Activated naive CD4-positive, alpha-beta T cell (primary cell): ENCODE measurements at places on chromosomes 7 and 10.

GRCh38 chr7:71972534-71972933, 439.6 kb downstream of the CALN1 start:
- no peak for DNase-seq

DNA sequence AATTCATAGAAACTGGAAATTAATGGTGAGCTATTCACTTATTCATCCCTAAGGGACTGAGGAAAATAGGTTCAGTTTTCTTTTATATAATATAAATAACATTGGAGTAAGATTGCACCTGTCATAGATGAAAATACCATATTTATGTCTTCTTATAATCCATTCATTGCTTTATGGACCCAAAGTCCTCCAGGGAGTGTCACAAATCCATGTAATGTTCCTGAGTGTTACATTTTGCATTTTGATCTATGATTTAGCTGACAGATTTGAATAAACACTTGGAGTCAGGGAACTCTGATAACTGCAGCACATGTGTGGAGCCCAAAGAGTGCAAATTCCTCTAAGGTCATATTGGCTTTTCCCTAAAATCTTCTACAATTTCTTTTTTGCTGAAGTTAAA, 484.3 kb downstream of the MDFIC start:
- DNase-seq = no peak

DNA sequence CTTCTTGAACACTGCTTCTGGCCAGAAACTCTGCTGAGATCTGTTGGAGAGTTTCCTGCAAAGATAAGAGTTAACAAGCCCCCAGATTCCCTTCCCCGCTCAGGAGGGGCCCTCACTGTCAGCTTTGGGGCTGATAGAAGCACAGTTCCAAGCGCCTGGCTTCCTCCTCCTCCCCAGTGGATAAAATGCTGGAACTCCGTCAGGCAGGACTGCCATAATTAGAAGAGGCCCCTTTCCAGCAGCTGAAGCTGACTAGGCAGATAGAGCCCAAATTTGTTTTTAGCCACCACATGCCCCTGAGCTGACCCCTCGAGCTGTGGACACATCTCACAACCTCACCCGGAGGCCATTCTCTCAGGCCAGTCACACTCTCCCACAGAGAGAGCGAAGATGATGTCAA, 89.4 kb downstream of the TBXAS1 start:
- DNase-seq = no peak

GRCh38 chr7:40200791-40201190, 66.0 kb downstream of the SUGCT start:
- DNase-seq = no peak

DNA sequence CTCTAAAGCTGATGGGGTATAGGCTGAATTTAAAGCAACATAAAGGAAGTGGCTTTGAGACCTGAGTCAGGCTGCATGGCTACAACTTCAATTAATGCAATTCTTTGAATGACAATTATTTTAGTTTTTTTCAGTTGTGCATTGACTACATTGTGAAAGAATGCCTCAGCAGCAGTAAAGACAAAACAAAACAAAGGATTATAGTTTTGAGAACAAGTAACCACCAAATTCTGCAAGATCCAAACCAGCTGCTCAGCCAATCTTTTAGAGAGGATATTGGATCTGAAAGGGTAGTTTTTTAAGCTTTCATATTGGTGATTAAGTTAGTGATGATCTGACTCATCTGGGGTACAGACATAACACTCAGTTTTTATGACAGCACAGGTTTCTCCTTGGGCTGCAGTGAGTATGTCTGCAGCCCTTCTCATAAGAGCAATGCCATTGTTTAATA, 40.6 kb upstream of the ABCA13 start:
- DNase-seq = no peak

DNA sequence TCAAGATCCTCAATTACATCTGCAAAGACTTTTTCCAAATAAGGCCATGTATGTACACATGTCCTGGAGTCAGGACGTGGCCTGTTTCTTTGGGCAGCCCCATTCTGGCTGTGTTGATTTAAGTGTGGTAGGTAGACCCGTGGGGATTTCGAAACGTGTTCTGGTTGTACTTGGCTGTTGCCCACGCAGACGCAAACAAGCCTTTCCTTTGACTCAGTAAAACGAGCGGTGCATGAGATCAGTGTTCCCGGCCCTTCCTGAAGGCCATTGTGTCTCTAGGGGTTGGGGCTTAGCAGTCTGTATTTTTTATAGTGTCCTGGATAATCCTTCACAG, 64.8 kb upstream of the DNAJB6 start:
- DNase-seq = no peak

- peak; percentile 32 for DNase-seq
Measured at GRCh38 chr7:2104107-2104710, 128.5 kb downstream of the MAD1L1 start.

- DNase-seq = no peak
Measured at GRCh38 chr7:151686826-151687225, 167.1 kb upstream of the RHEB start.

- no peak for DNase-seq
Measured at GRCh38 chr7:109351493-109351892, 781.8 kb downstream of the DNAJB9 start.

GRCh38 chr10:26215396-26215934, 1.1 kb upstream of the GAD2 start:
- DNase-seq = no peak

GRCh38 chr7:98795741-98796493, 73.9 kb downstream of the TMEM130 start:
- DNase-seq = no peak

- DNase-seq = no peak
Measured at GRCh38 chr7:117284692-117285091, 38.2 kb downstream of the WNT2 start.

GRCh38 chr10:102738692-102739121, 5.0 kb upstream of the WBP1L start:
- no peak for DNase-seq

GRCh38 chr7:141522657-141523342, 28.4 kb upstream of the AGK start:
- no peak for DNase-seq

GRCh38 chr10:113554214-113554613, 1.4 kb downstream of the HABP2 start:
- DNase-seq = no peak

DNA sequence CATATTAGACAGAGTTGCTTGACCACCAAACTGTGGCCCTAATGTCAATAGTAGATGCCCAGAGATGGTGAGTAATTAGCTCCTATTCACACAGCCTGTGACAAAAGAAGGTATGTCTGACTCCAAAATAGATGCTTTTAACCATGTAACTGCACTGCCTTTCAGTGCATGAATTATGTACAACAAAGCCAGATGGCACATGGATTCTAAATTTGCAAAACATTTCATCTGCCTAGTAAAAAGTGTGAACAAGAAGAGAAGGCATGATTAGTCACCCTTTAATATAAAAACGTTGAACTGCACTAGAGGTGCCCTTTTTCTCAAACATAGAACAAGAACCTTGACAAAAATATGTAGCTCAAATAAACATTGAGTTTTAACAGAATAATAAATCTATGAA, 35.5 kb upstream of the PTPRZ1 start:
- no peak for DNase-seq

DNA sequence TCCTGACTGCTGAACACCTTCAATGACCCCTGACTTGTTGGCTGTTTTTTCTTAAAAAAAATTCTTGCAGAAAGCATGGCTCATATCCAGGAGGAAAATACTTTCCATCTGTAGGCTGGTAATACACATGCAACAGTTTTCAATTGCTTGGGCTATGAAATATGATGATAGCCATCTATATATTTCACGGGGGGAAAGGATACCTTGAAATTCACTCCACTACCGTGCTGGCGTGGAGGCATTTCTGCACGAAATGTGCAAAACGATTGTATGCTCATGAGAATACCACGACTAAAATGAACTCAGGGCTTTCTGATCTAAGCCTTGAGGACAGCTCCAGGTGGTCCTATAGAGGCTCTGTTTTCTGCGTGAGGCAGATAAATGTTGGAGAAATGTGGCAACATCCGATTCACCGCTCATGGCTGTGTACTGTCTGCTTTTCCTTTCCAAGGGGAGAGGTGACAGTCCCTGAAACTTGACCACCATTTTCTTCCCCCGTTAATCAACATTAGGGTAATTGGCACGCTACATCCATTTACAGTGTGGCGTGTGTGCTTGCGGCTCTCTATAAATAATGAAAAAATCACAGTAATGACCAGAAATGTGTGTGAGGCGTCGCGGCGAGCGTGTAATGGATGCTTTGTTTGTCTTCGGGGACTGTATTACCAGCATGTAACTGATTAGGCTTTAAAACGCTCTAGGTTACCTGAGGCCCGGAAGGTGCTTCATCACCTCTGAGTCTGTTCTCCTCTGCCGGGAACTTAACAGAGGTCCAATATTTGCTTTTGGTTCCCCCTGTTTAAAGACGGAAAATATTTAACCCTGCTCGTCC, 12.8 kb upstream of the CARD11 start:
- DNase-seq = no peak

- no peak for DNase-seq
Measured at GRCh38 chr10:72842164-72842563, 51.4 kb upstream of the OIT3 start.

- no peak for DNase-seq
Measured at GRCh38 chr7:2460188-2460587, 16.0 kb downstream of the GRIFIN start.

GRCh38 chr10:44249490-44249889, 135.4 kb downstream of the CXCL12 start:
- DNase-seq = no peak

DNA sequence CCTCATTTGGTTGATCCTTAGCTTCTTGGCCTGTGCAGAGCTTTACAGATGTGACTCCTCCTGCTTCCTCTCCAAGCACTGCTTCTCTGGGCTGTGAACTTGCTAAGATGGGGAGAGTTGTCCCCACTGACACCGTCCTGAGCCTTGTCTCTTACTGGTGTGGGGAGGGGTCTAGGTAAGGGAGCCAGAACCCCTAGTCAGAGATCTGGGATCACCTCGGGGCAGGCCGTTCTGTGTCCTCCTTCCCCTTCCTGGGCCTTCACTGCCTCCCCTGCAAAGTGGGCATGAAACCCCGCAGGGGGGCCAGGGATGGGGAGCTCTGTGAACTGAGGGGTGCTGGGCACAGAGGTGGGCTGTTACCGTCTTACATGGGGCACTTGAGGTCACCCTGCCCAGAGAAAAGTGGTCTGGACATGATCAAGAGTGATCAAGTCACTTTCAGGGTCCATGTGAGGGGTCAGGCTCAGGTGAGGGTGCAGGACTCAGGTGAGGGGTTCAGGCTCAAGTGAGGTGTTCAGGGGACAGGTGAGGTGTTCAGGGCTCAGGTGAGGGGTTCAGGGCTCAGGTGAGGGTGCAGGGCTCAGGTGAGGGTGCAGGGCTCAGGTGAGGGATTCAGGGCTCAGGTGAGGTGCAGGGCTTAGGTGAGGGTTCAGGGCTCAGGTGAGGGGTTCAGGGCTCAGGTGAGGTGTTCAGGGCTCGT, 86.2 kb downstream of the ADCY1 start:
- DNase-seq = no peak

DNA sequence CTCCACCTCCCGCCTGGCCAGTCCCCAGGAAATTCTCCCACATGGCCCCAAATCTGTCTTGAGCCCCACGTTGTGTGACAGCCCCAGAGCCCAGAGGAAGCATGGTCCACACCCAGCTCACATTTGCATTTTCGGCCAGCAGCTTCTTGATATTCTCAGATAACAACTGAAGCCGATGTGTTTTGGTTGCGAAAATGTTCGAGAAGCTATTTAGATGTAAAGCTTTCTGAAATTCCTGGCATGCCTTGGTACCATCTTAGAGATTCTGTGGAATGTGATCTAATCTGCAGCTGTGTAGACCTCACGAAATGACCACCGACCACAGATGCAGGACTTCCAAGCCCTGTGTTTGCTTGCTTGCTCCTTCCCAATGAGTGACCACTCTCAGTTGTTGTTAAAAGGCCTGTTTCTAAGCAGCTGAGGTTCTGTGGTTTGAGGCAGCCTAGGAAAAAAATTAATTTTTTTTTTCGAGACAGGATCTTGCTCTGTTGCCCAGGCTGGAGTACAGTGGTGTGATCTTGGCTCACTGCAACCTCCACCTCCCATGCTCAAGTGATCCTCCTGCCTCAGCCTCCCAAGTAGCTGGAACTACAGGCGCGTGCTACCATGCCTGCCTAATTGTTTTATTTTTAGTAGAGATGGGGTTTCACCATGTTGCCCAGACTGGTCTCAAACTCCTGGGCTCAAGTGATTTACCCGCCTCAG, 8.8 kb downstream of the SLC4A2 start:
- DNase-seq = no peak

- DNase-seq = no peak
Measured at GRCh38 chr7:30851651-30852307, 59.9 kb upstream of the AQP1 start.

- DNase-seq = no peak
Measured at GRCh38 chr10:70323697-70324338, 40.0 kb upstream of the NPFFR1 start.

- no peak for DNase-seq
Measured at GRCh38 chr7:144763291-144763690, 72.6 kb downstream of the TPK1 start.

DNA sequence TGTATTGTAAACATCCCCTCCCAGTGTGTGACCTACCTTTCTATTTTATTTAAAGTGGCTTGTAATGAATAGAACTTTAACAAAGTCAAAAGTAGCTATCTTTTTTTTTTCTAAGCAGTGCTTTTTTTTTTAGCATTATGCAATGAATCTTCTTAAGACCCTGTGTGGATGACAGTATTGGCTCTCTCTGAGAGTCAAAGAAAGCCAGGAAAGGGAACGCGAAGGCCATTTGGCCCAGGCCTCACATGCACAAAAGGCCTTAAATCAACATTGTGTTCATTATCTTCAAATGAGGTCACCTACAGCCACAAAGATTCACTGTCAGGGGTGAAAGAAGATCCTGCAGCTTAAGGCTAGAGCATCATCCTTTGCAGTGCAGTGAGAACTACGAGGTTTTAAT, 721.5 kb downstream of the GRID1 start:
- DNase-seq = no peak

- no peak for DNase-seq
Measured at GRCh38 chr10:49394933-49395740, 752 bp downstream of the DRGX start.

GRCh38 chr10:24908793-24909423, 43.5 kb downstream of the PRTFDC1 start:
- no peak for DNase-seq

DNA sequence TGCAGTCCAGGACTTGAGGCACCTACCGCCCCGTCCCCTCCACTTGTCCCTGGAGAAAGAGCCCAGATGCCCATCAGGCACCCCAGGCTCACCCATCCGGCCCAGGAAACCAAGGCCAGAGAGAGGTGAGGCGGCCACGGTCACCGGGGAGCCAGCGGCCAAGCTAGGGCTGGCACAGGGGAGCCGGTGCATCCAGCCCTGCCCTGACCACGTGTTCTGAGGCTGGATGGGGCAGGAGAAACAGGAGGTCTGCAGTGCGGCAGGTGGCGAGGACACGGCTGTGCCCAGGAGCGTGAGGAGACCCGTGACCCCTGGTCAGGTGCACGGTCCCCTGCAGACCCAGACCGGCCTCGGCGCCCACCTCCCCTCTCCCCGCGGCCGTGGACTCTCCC, 27.6 kb downstream of the UNCX start:
- DNase-seq = no peak

DNA sequence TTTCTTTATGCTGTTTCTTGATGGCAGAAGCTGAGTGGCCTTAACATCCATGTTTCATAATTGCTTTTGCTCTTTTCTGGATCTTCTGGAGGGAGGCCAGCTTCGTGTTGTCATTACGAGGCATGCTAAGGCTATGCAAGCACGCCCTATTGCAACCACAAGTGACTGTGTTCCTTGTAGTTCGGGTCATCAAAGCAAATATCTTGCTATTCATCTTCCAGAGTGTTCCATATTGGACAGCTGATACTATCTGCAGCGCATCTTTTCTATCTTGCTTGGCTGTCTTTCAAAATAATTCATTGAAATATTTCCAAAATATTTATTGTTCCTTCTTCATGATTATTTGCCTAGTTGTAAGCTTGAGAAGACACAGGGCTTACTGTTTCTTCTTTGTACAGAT, 5.0 kb downstream of the EPHB6 start:
- DNase-seq = no peak
